Stimulated activated CD4-positive, alpha-beta T cell treated with anti-CD3 and anti-CD28 coated beads, Interleukin-1b, Interleukin-23, amount 100 ng/mL, for 1 hour (primary cell): ENCODE measurements at places on chromosomes 11 and 22.

DNA sequence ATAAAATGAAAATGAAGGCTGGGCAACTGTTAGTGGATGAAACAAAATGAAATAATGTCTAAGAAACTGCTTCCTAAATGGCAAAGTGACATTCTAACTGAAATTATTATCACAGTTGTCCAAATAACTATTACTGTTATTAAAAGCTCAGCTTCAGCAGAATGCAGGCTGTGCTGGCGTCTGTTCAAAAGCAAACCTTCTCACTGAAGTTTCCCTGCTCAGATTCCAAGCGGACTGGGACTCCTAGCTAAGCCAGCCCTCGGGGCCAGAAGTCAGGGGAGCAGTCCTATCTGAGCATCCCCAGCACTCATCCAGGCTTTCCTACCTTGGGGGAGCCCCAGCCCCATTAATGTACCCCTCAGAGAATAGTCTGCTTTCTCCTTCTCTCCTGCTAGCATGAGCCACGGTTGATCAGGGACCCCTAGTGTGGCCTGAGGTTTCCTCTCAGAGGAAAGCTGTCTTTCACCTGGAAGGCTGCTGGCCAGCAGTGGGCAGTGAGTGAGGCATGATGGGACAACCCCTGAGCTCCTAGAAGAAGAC is 1167.3 kb downstream of the TBC1D22A start:
- DNase-seq, result no peak

DNA sequence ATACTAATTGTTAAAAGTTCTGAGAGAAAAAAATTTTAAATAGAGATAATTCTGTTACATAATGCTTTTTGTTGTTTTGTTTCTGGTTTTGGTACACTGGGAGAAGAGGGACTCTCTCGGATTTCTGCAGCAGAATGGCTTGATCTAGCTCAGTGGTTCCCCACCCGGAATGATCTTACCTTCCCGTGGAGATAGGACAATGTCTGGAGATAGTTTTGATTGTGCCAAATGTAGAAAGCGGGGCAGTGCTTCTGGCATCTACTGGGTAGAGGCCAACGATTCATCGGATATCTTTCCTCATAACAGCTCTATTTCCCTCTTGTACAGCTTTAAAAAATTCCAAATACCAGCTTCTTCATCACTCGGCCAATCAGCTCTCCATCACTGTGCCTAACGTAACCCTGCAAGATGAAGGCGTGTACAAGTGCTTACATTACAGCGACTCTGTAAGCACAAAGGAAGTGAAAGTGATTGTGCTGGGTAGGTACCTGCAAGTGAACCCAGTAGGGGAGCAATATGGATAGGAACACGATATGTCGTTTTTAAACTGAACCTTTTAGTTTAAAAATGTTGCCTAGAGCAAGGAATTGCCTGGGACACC is 13.2 kb downstream of the CRTAM start:
- DNase-seq, result no peak

GRCh38 chr11:102168481-102168880 is 58.2 kb downstream of the YAP1 start:
- DNase-seq, result no peak

GRCh38 chr11:70799386-70799785 is 401.1 kb downstream of the CTTN start:
- no peak for DNase-seq

DNA sequence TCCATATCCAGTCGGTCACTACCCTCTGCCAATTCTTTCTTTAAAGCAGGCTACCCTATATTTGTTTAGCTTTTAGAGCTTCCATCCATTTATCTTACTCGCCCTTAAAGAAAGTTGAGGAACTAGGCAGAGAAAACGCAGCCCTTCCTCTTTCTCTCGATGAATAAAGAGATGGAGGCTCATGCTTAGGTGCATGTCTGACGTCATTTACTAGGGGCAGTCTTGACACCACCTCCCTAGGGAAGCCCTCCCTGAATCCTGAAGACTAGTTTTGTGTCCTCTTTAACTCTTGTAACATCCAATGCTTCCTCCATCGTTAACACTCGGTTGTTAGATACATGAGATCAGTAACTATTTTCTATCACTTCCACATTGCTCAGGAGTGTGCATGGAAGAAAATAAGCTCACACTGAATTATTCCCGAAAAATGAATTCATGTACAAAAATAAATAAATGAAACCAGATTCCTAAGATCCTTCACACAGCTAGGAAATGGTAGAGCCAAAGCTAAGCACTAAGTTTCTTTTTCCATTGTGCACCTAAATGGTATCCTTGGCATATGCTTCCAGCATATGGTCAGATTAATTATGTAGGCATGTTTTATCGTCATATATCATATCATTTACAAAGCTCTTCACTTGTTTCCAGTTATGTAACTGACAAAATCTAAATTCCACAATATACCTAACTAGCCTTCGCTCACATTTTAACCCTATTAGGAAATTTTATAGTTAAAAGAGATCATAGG is 291.2 kb downstream of the OPCML start:
- no peak for DNase-seq

GRCh38 chr22:28627791-28628190 is 51.8 kb downstream of the TTC28 start:
- DNase-seq, result no peak

GRCh38 chr22:21965762-21966288 is 13.2 kb upstream of the PPM1F start:
- no peak for DNase-seq

DNA sequence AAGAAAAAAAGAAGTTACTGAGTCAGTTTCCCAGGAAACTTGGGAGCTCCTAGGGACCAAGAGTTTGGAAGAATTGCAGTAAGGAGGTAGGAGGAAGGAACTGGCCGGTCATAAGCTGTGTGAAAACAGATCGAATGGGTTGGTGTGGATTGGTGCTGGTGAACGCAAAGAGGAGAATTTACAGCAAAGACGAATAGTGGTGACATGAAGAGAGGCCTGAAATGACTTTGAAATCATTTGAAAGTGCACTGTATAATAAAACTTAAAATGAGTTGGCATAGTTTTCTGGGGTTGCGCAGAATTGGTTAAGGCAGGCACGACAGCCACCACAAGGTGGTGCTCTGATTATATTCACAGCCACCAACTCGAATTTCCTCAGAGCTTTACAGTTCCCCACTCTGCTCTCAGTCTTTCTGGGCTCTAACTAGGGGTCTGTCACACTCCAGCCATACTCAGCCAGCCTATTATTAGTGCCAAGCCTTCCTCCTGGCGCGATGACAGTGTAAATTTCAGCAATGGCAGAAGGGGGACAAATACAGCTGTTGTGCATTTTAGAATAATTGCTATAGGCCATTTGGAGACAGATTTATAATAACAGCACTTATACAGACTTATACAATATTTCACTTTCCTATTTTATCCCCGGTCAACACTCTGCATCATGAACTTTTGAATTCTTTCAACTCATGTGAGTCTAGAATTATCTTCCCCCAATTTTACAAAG is 8.3 kb upstream of the HTR3B start:
- DNase-seq, result no peak

- DNase-seq, result no peak
Measured at GRCh38 chr11:44364596-44364995, 54.7 kb upstream of the ALX4 start.

DNA sequence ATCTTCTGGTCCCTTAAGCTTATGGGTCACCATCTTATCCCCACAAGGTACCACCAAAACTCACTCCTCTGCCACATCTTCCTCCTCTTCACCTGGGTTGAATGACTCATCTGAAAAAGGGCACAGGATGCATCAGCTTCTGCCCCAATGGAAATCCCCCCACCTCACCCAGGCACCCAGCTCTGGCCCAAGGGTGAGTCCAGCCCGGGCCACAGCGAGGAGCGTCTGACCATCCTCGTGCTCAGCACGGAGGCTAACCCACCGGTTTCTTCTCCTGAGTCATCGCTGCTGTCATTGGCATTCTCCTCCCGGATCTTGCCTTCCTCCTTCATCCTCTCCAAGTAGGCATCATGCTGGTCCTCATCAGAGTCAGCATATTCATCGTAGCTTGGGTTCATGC is 5.3 kb upstream of the TNKS1BP1 start:
- no peak for DNase-seq

DNA sequence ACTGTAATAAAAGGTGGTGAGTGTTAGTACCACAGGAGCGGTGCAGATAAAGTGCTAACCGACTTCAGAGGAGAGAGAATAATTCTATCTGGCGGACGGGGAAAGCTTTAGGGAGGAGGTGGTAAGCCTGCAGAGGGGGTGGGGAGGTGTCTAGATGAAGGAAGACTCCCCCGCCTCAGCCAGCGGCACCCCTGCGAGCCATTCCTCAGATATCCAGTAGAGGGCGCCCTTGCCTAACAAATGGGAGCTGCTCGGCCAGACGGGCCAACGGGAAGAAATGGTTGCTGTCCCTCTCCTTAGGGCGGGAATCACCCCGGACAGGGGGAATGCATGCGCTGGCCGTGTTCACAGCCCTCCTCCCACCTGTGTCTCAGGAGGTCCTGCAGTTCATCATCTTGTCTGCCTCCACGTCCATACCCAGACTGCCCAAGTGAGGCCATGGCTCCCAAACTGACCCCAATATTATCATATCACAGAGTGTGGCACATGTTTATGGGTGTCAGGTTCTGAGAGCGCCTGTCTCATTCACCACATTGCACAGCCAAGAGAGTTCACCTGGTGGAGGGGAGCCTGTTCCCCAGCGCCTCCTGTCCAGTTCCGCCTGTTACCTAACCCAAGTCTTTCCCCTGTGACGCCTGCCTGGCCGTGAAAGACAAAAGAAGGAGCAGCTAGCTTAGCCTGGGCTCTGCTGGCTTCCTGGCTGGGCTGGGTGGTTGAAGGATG is 85.5 kb downstream of the ST3GAL4 start:
- DNase-seq, result peak; percentile 56

- DNase-seq, result no peak
Measured at GRCh38 chr11:67272327-67273259, 6.3 kb downstream of the GRK2 start.

DNA sequence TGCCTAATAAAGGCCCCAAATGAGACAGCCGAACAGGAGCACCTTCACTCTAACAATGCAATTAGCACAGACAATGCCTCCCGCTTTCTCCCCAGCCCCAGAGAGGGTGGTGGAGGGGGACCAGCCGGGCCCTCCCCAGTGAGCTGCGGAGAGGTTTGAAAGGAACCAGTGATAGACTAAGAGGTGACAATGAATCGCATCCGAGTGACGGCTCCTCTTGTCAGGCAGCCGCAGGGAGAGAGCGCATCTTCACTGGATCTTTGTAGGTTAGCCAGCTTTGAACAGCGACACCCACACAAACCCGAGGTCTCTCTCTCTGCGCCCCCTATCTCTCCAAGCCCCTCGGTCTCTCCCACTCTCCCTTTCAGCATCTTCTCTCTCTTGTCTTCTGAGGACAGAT is 28.0 kb downstream of the FLRT1 start:
- no peak for DNase-seq

DNA sequence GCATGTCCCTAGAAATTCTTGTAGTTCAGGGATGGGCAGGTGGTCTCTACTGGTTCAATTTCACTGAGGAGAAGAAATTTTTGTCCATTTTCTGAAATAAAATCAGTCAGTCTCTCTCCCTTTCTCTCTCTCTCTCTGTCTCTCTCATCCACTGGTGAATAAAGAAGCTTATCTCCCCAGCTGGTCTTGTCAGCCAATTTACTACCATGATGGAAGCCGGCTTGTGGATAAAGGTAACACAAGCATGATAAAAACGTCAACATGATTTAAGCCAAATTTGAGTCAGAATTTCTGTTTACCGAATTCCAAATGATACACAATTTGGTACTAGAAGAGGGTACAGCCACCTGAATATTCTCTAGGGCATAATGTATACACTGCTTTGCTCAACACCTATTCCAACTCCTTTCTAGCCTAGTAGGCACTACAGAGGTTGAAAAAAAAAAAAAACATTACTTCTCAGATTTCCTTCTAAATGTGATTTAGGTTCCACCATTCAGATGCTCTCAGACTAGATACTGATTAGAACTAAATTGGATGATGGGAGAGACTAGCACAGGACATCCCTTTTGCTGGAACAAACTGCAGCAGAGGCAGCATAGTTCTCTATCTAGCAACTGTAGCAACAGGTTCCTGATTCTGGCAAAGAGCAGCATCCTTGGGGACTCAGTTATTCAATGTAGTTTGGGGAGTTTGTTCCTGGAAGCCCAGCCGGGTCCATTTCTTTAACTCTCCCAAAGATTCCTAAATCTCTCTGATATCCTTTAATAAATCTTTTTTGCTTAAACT is 18.8 kb downstream of the PAK1 start:
- no peak for DNase-seq

DNA sequence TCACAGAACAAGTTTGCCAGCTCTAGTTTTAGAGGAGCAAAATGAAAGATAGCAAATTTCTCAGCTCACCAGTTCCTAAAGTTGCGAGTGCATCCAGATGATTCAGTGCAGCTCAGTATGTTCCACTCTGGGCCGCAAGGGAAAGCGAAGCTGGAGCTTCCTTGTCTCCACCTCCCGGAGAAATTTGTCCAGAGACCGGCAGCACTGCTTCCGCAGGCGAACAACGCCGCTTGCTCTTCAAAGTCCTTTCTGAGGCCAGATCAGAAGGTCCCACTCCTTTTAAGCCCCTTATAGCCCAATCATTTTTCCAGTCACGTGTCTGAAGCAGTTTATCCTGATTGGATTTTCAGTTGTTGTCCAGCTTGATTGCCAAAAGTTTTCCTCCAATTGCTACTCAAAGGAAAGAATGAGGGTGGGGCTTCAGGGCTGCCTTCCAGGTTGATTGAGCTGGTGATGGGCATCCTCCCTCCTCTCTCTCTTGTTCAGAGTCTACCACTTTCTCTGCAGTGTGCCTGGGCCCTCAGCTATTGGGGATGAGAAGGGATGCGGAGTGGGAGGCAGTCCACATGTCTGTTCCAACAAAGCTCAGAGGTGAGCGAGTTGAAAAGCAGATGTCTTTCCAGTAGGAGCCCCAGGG is at the start of gene ZNF280A:
TSS of gene ZNF280A (minus strand) at position 251 of the 637 bp plus-strand sequence. CDS start 4,640 bp downstream, outside the sequence.
- DNase-seq, result no peak

DNA sequence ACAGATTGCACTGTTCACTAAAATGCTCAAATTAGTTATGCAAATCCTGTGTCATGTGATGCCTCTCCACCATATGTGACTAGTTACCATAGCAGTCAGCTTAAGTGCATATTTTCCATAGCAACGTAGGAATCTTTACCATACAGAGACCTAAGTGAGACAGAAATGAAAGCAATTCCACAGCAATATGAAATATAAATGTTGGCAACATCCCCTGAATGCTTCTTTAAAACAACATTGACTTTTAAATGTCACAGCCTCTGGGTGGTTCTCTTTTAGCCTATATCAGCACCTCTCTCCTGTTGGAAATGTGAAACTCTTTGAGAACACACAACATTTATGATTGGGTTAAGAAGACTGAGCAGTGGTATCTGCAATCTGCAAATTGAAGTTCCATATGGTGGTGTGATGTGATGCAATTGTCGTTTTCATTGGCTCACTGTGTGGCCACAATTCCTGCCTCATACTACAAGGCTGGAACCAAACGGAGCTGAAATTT is 814.6 kb downstream of the DLG2 start:
- DNase-seq, result no peak

GRCh38 chr22:41576877-41577276 is 12.8 kb downstream of the PMM1 start:
- DNase-seq, result no peak

- no peak for DNase-seq
Measured at GRCh38 chr22:44807915-44808690, 55.7 kb downstream of the ARHGAP8 start.

DNA sequence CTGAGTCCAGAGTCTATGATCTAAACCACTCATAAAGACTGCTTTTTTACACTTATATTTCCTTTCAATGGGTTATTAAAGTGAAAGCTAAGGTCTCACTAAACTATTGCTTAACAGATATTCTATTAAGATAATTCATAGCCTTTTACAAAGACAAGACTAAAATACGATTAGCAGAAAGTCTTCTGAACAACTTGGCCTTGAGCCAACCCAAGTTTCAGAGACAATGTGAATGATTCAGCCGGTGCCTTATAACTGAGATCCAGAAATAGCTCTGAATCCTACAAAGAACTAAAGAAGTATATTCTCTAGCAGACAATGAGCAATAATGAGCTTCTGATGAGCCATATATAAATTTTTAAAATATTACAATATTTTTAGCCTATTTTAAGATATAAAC is 41.5 kb upstream of the CARD18 start:
- DNase-seq, result no peak
